ENCODE measurements at places on chromosomes 5 and 9. TPM values are rescaled to one million over a fixed set of nuclear protein-coding genes. Genes with fewer than 3 reads are reported as not detected.

DNA sequence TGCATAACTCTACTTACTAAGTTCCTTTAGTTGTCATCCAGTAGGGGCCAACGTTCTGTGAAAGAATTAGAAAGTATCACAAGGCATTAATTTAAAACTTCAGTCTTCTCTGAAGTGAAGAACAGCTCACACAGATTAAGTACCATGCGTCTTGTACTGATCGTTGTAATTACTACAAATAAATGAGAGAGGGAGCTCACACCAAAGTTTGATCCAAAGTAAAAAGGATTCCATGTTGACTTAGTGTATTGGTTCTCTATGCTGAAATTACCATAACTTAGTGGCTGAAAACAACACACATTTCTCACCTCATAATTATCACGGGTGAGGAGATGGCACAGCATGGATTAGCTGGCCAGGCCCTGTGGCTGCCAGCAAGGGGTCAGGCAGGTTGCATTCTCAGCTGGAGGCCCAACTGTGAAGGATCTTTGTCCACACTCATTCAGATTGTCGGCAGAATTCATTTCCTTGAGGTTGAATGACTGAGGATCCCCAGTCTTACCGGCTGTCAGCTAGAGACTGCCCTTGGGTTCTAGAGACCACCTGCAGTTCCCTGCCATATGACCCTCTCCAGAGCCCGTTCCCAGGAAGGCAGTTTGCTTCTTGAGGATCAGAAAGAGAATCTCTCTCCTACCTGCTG lies 169.1 kb downstream of the YTHDC2 start:
- no peak for DNase-seq
- H3K27ac ChIP-seq = no peak overlapping the region
- no peak overlapping the region for H3K4me3 ChIP-seq
- no peaks in the 10 kb centered on the region for H3K4me1 ChIP-seq
- H3K36me3 ChIP-seq = no peaks in the 10 kb centered on the region
- no peaks in the 10 kb centered on the region for H3K27me3 ChIP-seq

The SHOC1 gene
- not detected for total RNA-seq

The PLPPR1 gene
- not detected for total RNA-seq

The SPAG8 gene
- not detected for total RNA-seq

The PCA3 gene
- not detected for total RNA-seq

The CD14 gene
- 12.2 TPM for total RNA-seq

DNA sequence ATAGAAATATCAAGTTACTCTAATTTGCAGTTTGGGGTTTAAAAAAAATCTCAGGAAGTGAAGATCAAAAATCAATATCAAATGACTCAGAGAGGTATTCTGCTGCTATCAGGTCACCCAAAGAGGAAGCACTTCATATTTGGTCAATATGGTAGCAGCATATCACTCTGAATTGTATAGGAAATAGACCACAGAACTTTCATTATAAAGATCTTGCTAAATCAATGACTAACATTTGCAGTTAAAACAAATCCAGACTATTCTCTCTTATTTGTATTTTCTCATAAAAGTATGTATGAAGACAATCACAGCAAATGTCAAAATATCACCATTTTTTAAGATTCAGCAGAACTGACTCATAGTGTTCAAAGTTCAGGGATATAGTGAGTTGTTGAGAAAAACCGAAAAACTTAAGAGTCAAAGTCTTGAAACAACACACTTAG lies 105.8 kb upstream of the PCSK1 start:
- DNase-seq = no peak
- H3K4me1 ChIP-seq = no peaks in the 10 kb centered on the region
- no peaks in the 10 kb centered on the region for H3K27me3 ChIP-seq
- H3K4me3 ChIP-seq = no peak overlapping the region

All from gastrocnemius medialis (tissue), 4 donors.